ENCODE measurements at places on chromosomes 12 and 14. TPM values are rescaled to one million over a fixed set of nuclear protein-coding genes. Genes with fewer than 3 reads are reported as not detected.
A peak's percentile ranks its signal among the peaks of the same experiment; 100 is the strongest.

- DNase-seq = no peak
Observed at GRCh38 chr12:24943947-24944600, 4.8 kb downstream of the BCAT1 start.

- DNase-seq = no peak
Observed at GRCh38 chr14:41960281-41960680, 353.6 kb downstream of the LRFN5 start.

DNA sequence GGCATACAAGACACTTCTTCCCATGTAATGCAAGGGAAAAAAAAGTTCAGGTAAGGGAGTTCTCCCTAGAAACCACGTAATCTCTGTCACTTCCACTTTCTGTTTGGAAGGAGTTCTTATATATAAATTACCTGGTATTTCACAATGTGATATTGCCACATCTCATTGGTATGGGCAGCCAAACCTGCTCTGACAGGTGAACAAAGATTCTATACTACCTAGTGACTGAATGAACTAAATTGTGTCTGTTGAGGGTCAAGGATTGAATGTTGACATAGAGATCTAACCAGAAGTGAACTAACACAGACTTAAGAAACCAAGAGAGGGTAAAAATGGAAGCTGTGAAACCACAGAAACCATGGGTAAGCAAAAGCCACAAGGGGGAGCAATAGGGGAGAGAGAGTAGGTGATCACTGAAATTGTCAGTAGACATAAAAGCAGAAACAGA, 161.3 kb downstream of the RPL10L start:
- DNase-seq = peak; percentile 2

DNA sequence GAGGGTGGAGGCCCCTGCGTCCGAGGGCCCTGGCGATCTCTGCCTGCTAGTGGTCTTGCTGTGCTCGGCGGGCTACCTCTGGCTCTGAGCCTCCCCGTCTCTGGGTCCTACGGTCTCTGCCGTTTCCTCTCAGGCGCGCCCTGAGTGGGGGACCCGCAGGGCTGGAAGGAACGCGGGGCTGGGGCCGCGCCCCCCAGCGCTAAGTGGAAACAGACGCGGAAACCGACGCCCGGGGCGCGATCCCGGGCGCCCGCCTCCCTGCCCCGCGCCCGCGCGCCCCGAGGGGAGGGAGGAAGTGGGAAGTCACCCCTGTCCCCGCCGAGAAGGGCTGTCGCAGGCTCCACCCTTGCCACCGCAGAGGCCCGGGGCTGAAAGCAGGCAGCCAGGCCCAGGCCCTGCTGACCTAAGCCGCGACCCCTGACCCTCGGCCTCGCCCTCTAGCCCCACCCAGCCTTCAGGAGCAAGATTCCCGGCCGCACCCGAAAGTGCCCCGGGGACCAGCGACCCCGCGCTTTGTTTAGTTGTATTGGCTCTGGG, 831 bp downstream of the CRIP1 start:
- DNase-seq = peak; percentile 84

DNA sequence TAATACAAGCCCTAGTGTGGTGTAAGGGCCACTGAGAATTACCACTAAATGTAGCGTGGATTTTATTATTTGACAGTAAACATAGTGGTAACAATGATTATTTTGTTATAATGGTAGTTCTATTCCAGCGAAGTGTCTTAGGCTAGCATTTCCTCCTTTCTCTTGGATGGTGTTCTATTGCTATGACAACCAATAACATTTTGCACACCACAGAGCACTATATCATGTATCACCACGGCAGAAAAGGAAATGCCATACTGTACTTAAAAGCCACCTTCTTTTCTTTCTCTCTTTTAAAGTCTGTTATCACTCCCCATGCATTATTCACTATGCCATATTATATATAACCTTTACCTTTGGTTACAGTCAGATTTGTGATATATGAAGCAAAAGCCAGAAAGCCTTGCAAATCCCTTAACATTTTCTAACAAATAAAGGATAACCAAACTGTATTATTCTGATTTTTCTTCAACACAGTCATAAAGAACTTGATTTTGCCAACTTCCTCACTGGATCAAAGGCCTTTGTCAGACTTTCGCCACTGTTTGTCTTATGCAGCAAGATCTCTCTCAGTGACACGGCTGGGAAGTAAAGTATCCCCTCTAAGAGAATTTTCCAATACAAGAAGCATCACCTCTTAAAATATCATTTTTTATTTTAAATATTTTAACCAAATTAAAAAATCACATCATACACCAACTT, 195.8 kb downstream of the FOXN3 start:
- peak; percentile 39 for DNase-seq

DNA sequence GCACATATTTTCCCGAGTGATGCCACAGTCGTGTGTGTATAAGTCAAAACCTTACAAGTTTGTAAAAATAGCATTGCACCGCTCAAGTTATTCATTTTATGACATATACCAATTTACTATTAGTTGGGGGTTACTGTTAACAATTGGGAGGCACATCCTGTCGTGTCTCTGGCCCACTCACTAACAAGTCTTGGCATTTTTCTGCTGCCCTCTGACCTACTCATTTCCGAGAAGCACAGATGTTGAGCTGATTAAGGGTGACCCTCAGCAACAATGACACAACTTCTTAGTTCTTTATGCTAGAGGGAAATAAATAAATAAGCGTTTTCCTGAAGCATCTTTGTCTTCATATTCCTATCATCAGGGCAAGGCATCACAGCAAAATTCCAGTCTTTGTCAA, 6.8 kb upstream of the ATG14 start:
- DNase-seq = no peak

Gene CLEC6A
- total RNA-seq = not detected

Measured in B cell (primary cell).